Activated T-helper 17 cell treated with anti-CD3 and anti-CD28 coated beads, Interleukin-2, amount 50 U/mL, for 72 hours (primary cell): ENCODE measurements at places on chromosomes 16 and 17. TPM values are rescaled to one million over a fixed set of nuclear protein-coding genes. Genes with fewer than 3 reads are reported as not detected.

The KRT15 gene
- not detected for total RNA-seq

The RSKR gene
- 36.3 TPM for total RNA-seq

The CCL4L2 gene
- 2.3 TPM for total RNA-seq

The KRT32 gene
- not detected for total RNA-seq

The DHRS7C gene
- total RNA-seq: not detected

The LRRC75A gene
- 2.3 TPM for total RNA-seq

The STUB1 gene
- 98.2 TPM for total RNA-seq

The NPIPB6 gene
- 2.9 TPM for total RNA-seq

The SYCE1L gene
- total RNA-seq: 2.6 TPM

The FSCN2 gene
- total RNA-seq: 0.93 TPM

The METRNL gene
- total RNA-seq: 43.4 TPM

The OR2C1 gene
- not detected for total RNA-seq

The GAS7 gene
- total RNA-seq: 0.42 TPM

The ABCC3 gene
- not detected for total RNA-seq

The FOXC2 gene
- not detected for total RNA-seq
